ENCODE measurements at places on chromosomes 12 and 14.

DNA sequence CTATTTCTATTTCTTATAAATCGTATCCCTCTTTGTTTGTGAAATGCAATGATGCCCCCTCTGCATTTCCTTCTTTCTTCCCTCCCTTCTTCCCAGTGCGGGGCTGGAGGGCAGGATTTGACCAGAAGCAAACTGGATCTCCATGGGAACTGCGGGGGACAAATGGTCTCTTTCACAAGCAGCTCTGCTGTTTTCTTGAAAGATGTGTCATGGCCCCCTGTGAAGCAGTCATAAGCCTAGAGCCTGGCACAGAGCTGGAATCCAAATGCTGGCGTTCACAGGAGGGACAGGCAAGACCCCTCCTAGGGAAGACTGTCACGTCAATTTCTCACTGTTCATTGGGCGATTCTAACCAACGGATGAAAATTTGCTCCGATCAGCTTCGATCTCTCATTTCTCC is 203.5 kb upstream of the NOS1 start:
- DNase-seq = no peak

DNA sequence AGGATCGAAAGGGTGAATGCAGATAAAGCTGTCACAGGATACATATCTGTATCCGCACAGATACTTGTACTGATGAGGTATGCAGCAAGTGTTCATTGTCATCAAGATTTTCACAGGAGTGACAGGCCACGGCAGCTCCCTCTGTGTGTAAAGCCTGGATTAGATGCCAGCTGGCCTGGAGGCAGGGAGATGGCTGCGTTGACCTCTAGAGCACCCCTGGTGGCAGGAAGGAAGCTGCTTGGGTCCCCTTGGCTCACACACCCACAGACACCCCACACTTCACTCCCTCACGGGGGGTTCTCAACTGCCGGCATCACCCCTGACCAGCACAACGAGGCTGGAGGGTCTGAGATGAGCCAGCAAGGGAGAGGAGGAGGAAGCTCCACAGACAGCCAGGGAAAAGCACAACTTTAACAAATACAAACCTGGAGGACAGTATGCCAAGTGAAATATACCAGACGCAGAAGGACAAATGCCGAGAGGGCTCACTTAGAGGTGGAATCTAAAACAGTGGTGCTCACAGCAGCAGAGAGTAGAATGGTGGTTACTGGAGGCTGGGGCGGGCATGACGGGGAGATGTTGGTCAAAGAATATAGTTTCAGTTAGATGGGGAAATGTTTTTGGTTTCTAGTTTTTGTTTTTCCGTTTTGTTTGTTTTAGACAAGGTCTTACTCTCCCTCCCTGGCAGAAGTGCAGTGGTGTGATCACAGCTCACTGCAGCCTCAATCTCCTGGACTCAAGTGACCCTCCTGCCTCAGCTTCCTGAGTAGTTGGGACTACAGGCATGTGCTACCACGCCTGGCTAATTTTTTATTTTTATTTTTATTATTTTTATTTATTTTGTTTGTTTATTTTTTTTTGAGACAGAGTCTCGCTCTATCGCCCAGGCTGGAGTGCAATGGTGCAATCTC is 45.7 kb downstream of the TEAD4 start:
- no peak for DNase-seq

- DNase-seq = no peak
These were observed 19.4 kb downstream of the EGLN3 start for GRCh38 chr14:33931461-33931860.

GRCh38 chr14:68627868-68628604 is 164.8 kb downstream of the ZFP36L1 start:
- no peak for DNase-seq

GRCh38 chr12:123449249-123449733 is 8.6 kb upstream of the SNRNP35 start:
- DNase-seq = no peak

DNA sequence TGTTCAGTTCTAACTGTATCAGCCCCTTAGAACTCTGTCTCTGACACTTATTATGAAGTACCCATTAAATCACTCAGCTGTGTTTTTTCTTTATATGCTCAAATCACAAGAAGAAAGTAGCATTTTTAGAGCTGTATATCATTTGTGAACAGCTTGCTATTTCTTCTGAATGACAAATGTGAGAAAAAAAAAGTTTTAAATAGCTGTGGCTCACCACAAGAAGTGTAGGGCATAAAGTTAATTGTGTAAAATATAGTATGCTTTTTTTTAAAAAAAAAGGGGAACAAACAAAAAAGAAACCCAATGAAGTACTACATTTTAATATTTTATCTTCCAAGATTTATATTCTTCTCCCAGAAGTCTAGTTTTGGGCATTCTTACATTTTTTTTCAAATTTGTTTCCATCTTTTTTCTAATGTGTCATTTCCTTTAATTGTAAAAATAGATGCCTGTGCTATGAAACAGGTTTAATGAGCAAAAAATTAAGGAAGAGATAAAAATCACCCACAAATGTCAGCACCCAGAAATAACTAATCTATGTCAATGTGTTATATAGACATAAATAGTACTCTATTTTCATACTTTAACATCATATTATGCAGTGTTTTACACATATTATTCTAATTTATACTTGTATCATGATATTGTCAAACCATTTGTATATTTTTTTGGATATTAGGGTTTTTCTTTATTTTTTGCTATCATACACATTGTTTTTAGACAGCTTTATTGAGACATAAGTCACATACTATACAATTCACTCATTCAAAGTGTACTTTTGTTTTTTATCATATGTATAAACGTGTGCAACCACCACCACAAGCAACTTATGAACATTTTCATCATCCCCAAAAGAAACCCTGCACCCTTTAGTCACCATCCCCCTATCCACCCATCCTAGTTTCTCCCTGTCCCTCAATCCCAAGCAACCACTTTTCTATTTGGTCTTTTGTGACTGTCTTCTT is 22.4 kb upstream of the LRRK2 start:
- no peak for DNase-seq

- peak; percentile 49 for DNase-seq
These were observed 304.1 kb upstream of the SSTR1 start for GRCh38 chr14:37903343-37904191.

DNA sequence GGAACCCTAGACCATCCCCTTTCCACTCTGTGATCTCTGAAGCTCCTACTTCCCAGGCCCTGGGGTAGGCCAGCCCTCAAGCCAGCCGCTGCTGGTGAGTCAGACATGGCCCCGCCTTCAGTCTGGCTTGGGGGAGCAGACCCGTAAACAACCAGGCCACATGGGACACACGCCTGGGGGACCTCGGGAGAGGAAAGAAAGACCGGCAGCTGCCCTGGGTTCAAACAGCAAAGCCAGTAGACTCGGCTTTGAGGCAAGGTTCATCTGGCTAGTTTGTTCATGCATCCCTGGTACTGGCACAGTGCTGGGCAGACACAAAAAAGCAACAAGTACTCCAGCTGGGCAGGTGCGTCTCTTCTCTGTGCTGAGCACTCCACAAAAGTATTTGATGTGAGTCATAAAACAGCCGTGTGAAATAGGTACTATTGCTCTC is 101.9 kb downstream of the SETD3 start:
- no peak for DNase-seq

DNA sequence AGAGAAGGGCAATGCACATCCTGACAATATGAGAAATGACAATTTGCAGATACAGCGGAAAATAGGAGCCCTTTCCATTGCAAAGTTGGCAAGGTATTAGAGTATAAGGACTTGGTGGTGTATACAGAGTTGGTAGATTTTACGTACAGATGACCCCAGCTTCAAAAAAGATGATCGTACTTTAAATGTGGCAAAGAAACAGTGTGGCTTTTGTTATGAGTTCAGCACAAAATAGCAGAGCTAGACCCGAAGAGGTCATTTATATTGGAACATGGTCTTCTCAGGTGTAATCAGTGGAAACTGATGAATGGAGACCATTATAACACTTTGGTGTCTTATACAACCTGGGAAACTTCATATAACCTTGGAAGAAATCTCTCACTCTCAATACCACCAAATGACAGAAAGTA is 2.3 kb downstream of the CLEC2B start:
- DNase-seq = no peak

GRCh38 chr14:98498019-98498885 is 773.7 kb downstream of the BCL11B start:
- no peak for DNase-seq

DNA sequence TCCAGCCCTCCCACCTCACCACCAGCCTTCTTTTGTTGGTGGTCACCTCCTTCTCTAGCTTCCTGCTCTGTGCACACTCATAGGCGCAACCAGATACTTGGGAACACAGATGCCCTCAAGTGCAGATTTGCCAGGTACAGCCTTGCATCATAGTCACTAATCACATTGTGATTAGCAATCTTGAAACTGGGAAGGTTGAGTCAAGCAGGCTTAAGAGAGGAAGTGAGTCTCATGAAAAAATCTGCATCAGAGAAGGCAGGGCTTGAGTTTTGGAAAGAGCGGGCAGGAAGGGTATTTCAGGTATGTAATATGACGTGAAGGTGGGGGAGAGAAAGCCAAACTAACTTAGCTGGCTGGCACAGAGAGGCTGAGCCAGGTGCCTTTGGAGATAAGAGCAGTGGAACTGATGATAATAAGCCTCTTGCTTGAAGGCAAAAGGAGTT is 2.7 kb upstream of the RABGGTA start:
- no peak for DNase-seq

DNA sequence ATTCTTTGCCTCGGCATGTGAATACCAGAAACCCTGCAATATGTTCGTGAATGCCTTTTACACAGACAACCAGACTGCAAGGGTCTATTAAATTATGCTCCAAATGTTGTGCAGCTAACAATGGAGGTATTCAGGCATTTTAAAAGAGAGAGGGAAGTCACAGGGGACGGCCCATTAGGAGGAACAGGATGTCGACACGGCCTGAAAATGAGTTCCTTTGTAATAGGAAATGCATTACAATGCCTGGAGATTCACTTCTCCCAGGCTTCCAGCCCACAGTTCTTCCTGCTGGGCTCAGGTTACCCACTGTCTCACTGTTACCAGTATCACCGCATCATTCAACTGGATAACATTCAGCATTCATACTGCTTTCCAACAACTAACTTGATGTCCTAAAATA is 2.5 kb downstream of the DUSP6 start:
- no peak for DNase-seq

DNA sequence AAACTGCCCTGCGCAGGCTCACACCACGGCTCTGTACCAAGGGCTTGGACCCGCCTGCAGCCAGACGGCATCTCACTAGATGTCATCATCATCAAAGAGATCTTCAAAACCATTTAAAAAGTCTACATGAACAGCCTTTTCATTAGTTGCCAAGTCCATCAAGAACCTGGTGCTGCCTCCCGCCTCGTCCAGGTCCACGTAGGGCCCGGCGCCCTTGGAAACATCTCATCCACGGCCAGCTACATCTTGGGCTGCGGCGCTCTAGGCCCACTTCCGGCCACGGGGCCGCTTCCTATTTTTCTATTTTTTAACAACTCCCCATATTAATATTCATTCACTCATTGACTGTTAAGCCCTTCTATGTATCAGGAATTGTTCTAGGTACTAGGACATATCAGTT is 7.4 kb upstream of the GNPNAT1 start:
- no peak for DNase-seq

GRCh38 chr14:44477953-44478352 is 29.1 kb downstream of the FSCB start:
- no peak for DNase-seq

GRCh38 chr12:116436561-116437249 is 122.5 kb upstream of the MAP1LC3B2 start:
- DNase-seq = no peak

GRCh38 chr12:104738776-104739642 is 219.1 kb downstream of the SLC41A2 start:
- no peak for DNase-seq

- DNase-seq = no peak
These were observed 14.6 kb downstream of the PSMD9 start for GRCh38 chr12:121903202-121903601.

DNA sequence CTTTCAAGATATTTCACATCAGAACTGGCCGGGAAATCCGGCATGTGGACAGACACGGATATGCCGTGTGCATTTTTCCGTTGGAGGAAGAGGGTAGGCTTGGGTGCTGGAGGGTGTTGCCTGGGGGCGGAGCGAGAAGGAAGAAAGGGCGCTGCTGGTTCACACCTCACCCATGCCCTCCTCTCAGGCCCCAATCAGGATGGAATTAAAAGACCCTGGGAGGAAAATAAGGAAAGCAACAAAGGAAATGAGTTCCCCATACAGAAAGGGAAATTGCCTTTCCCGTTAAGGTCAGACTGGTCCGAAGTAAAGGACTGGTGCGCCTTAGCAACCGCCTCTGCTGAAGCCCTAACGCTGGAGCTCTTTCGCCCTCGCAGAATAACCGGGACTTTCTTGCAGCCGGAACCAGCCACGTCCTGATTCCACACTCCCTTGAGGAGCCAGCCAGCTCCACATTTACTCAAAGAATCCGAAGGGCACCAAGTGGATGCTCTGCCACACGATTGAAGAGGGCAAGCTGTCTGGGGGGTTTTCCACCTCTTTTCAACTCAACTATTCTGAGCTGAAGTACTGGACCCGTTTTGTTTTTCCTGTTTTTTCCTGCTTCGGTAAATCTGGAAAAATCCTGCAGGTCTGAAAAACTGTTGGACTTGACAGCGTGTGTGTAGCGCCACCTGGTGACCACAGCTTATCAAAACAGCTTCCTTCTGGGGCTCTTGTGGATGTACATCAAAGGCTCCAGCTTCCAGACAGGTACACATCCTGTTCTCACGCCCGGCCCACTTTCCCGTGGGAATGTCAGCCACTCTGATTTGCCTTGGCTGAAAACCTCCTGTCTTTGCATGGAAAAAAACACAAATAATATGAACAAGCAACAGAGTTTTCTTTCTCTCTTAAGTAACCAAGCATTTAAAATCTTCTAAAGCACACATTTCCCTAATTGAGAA is 37.6 kb upstream of the BCL2L14 start:
- DNase-seq = peak; percentile 73

GRCh38 chr14:32073537-32074189 is 3.4 kb upstream of the ARHGAP5 start:
- DNase-seq = peak; percentile 73

DNA sequence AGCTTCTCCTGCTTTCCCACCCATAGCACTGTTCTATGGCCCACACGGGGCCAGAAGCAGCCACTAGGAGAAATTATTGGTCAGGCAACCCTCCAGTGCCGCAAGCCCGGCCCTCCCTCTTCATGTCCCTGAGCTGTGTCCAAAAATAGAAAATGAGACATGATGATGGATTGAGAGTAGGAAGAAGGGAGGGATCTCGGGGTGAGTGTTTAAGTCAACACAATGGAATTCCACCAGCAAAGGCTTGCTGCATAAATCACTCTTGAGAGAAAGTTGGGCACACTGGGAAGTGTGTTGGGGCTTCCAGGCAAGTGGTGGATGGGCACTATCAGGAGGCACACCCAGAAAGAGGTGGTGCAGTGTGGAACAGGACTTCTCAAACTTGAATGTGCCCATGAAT is 94.2 kb downstream of the LLPH start:
- peak; percentile 45 for DNase-seq

GRCh38 chr14:73723797-73724661 is 9.8 kb upstream of the PNMA1 start:
- DNase-seq = peak; percentile 64

All from HFF-Myc (cell line).